ENCODE measurements at places on chromosomes 1 and 21.

DNA sequence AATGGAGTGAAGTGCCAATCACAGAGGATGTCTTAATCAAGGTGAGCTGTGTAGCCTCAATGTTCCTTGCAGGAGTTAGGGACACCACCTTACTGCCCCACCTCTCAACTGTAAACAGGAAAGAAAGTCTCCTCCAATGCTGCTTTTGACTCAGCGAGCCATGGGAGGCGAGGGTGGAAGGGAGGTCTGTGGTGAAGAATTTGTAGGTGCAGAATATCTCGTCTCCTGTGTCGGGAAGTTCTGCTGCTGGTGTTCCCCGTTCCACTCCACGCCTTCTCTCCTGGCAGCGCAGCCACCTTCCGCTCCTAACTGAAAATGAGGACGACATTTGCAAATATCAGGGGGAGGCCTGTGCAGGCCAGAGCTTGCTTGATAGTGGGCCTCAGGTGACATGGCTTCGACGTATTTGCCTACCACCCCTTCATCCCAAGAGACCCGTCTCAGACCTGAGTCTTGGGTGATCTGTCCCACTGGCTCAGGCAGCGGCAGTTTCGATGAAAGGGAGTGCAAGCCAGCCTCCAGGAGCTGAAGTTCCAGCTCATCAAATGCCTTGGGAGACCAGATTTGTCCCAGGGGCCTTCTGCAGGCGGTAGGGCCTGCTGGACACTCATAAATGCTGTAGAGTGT lies 368.3 kb upstream of the C1orf174 start:
- DNase-seq = no peak

DNA sequence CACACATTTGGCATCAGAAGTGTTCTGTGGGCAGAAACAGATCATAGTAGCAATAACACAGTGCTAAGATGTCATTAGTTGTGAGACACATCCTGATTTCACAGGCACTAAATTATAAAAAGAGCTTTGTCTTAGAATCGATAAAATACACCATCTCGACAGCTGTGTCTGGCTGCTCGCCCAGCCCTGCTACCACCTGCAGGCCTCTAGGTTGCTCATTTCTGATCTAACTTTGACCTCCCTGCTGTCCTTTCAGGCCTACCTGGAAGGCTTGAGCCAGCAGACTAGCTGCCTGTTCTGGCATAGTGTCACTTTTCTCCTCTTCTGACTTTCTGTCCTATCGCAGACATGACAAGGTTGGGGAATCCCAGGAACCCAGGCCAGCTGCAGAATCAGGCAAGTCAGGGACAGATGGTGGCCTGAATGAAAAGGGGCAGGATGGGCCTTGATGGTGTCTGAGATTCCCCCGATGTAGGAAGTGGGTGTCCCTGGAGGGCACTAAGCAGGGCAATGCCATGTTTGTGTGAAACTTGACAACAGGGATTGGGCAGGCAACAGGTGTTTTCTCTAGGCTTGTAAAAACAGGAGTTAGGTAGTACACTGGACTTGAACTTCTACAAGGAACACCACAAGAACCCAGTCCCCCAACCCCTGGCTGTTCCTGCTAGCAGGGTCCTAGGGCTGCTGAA lies 66.6 kb upstream of the RHOU start:
- DNase-seq = no peak

DNA sequence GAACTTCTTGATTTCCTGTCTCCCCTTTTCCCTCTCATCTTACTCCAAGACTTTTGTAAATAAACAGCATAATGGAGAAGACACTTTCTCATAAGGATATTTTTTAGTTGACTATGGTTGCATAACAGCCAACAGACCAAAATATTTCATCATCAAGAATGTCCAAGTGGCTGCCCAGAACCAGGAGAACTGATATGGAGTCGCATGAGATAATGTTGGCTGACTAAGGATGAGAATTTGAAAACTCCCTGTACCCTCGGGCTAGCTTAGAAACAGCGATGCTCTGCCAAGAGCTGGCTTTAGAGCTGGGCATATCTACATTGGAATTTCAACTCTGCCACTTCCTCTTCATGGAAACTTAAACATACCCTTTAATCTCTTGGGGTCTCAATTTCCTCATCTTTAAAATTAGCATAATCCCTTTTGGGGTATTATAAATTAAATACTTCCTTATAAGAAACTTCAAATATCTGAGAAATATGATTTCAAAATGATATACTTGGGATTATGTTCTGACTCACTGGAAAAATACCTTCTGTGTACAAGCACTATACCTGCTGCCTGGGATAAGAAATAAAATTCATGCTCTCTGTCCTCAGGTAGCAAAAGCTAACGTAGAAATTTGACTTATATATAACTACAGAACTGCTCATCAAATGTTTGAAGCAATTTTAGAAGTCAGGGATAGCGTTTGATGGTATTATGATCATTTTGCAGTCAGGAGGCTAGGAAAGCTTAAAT lies 777.3 kb downstream of the LTN1 start:
- DNase-seq = no peak

DNA sequence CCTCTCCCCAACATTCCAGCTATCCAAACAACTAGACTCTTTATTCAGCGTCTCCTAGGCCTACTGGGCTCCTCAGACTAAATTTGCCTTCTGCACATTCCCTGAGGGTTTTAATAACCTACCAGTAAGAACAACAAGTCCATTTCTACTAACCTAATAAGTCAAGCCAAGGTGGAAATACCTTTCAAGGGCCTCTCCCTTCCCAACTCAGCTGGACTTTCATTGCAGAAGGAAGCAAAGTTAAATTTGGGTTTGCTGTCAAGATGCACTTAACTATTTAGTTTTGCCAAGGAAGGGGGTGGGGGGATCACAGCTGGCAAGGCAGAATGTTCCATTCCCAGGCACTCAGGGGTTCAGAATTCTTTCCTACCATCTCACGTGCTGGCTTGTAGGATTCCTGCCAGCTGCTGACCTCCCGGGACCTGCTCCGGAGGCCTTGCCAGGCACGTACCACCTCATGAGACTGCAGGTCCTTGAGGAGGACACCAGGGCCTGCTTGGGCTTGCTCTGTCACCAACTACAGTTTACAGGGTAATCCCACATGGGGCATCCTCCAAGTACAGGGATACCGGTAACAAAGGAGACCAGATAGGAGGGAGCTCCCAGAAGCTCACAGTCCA lies 29.8 kb downstream of the SLC30A1 start:
- no peak for DNase-seq

- no peak for DNase-seq
These were observed 2.0 kb downstream of the PDPN start for GRCh38 chr1:13585612-13585991.

GRCh38 chr1:34019741-34020552 lies 145.1 kb downstream of the CSMD2 start:
- DNase-seq = no peak

DNA sequence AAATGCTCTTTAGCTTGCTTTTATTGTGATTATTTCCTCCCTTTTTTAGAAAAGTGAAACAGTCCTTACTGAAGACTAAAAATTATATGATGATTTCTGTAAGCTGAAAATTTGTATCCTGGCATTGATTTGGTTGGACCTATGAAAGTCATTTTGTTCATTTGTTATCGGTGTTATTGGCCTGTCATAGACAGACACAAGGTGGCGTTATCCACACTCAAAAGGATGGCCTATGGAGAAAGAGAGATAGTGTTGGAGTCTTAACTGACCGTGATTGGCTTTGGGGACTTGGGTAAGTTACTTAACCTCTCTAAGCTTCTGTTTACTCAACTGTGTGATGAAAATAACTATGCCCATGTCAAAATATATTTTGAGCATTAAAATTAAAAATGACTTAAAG lies 203.6 kb upstream of the CHODL start:
- no peak for DNase-seq

- no peak for DNase-seq
These were observed 185.3 kb downstream of the ZP4 start for GRCh38 chr1:237705462-237705861.

DNA sequence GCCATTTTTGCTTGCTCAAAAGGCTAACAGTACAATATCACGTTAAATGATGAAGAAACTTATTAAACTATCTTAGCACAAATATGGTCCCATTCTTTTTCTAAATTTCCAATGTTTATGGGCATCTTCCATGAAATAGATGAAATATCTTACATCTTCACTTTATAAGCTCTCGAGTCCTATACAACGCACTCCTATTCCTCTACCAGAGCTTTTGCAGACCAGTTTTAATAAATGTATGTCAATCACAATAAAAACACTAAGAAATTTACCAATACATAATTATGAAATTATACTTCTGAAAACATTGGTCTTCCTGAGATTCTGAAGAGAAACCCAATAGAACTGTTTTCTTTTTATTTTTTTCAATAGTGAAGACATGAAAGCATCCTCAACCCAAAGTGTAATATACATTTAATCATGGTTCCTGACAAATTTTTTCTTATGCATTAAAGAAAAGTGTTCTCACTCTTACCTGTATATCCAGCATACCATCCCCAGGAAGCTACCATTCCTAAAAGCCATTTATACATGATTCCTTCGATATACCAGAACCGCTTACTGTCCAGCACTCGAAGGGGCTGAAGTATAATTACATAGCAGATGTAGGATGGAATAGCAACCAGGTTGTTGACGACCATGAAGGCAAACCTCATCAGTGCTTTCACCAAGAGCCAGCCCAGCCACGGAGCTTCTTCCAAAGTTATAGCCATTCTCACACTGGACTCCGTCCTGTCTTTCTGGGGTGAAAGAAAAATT lies 1.8 kb downstream of the LPGAT1 start:
- no peak for DNase-seq

- DNase-seq = no peak
These were observed 308.8 kb upstream of the USP24 start for GRCh38 chr1:55524006-55524405.

GRCh38 chr1:54640863-54641836 lies at the start of gene MROH7:
Gene MROH7 (plus strand): TSS chr1:54641786. CDS start chr1:54652927, 11,141 bp downstream.
- no peak for DNase-seq

DNA sequence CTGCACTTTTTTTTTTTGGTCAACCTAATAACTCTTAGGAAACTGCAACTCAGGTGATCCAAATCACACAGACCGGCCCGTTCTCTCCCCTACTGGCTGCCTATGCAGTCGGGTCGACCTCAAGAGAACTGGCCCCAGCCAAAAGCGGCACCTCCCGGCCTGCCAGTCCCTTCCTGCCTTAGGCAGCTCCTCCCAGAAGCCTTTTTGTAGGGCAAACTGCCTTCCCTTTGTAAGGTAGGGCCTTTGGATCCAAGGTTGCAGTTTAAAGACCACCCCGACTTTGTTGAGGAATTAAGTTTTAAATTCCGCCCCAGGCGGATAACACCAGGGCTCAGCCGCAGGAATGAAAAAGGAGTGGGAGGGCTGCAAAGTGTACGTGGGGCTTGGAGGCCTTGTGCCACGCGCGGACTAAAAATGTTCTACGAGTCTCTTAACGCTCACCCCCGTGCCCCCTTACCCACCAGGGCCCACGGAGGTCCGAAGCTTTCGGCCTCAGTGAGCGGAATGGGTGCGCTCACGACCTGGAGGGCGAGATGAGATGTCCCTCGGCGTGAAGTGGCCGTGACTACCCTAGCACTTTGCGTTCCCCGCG lies 642 bp upstream of the ST3GAL3 start:
- DNase-seq = no peak

DNA sequence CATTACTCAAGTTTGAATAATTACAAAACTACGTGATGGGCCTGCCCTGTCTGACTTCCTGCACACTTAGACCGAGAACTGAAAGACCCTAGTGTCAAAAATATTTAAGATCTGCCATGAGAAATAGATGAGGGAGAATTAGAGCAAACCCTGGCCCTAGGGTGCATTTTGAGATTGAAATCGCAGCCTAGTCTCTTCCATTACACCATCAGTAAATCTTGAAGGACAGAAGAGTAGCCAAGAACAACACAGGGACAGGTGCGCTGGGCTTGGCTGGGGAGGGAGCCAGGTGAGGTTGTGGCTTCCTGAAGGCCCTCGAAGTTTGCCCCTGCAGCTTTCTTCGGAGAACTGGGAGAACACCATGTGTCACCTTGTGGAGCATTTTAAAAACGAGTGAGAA lies 36.7 kb upstream of the KIF26B start:
- no peak for DNase-seq

GRCh38 chr1:201877877-201878401 lies 10.8 kb upstream of the SHISA4 start:
- DNase-seq = no peak

DNA sequence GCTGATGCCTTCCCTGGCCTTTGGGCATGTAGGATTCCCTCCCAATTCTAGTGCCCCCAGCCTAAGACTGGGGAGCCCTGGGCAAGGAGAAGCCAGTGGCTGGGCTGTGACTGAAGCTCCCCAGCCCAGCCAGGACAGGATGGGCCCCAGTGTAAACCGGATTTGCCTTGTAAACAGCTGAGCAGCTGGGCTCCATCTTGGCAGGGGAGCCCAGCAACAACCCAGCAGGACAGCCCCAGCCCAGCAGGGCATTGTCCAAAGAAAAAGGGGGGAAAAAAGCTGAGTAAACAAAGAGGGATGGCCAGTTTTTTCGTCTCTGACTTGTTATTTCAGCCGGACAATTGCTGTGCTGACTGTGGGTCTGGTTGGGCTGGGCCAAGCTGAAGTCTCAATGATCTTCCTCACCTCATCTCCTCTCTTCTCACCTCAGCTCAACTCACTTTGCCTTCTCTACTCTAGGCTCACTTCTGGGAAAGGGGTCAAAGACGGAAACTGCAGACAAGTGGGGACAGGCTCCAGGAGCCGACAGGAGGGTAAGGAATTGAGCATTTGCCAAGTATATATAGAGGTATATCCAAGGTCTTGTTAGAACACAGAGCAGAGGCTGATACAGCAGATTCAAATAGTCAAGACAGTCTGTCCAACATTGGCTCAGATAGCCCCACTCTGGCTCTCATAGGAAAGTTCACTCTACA lies 97.7 kb downstream of the TMEM53 start:
- DNase-seq = no peak

GRCh38 chr1:221669441-221669840 lies 72.4 kb downstream of the DUSP10 start:
- DNase-seq = no peak

GRCh38 chr21:17828223-17828622 lies 9.1 kb upstream of the C21orf91 start:
- no peak for DNase-seq

- DNase-seq = no peak
These were observed 25.3 kb upstream of the ATP5PO start for GRCh38 chr21:33940881-33941245.

DNA sequence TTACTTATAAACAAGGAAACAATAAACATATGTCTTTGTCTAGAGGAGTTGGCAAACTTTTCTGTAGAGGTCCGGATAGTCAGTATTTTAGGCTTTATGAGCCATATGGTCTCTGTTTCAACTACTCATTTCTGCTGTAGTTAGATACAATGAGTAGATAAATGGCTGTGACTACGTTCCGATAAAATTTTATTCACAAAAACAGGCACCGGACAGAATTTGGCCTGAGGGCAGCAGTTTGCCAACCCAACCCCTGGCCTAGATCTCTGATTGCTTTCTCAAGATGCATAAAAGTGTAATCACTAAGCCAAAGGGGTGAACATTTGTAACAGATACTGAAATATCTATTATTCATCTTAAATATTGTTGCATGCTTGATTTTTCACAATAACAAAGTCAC lies 123.1 kb upstream of the ESRRG start:
- DNase-seq = no peak

All from cortex of kidney (tissue), 1 donor.